ENCODE measurements at places on chromosomes 3 and 15.

GRCh38 chr3:63150880-63151279 lies 127.2 kb upstream of the SYNPR start:
- no peak for DNase-seq

DNA sequence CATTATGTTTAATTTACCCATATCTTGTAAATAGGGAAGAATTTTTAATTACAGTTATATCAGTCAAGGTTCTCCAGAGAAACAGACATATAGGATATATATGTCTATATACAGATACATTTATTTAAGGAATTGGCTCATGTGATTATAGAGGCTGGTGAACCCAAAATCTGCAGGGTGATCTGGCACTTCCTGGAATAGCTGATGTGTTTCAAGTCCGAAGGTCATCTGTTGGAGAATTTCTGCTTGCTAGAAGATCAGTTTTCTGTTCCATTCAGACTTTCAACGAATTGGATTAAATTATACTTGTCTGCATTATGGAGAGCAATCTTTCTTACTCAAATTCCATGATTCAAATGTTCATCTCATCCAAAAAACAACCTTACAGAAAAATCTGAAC lies 694.6 kb upstream of the DPPA4 start:
- no peak for DNase-seq

- no peak for DNase-seq
Observed at GRCh38 chr15:69813881-69814280, 283.8 kb downstream of the TLE3 start.

DNA sequence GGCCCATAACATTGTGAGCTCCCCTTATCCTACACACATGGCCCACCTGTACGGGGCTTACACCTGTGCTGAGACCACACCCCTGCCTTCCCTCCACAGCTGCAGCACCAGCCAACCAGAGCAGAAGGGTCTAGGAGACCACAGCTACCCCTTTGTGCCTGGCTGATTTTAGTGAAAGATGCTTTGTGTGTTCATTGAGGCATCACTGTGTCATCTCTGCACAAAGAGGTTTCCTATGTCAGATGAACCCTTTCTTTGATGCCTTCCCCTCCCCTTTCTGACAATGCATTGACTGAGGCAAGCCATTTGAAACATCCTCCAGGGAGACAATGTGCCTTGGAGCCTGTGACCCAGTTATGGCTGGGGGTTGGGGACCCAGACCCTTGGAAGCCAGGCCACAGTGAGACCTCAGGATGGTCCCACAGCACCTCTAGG lies 54.9 kb upstream of the SLC7A14 start:
- no peak for DNase-seq

DNA sequence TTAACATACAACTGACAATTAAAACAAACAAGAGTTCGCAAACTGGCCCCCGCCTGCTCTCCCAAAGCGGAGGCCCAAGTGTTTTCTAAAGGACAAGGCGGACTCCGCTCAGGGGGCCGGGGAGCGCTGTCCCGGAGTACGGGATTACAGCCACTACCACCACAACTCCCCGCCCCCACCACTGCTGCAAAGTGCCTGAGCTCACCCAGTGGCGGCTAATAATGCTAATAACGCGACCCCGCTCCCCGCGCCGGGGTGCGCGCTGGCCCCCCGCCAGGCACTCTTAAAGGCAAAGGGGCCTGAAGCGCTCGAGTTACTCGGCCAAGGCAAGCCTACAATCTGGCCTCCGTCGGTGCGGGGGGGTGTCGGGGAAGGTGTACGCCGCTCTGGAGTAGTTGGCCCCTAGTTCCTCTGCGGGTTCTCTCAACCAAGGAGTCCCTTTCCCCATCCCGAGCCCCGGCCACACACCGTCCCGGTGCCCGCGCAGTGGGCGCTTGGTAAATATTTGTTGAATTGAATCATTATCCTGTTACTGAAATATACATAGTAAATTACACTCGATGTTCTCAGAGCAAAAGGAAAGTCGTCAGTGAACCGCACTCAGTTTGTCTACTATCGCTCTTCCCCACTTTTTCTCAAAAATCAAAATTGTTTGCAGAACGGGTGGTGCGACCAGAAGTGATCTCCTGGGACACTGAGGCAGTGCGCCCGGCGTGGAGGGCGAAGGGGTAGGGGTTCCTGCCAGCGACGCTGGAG lies 827 bp downstream of the WNT5A start:
- DNase-seq: no peak

GRCh38 chr3:147941969-147942368 lies 532.8 kb downstream of the ZIC1 start:
- DNase-seq: no peak

- no peak for DNase-seq
Observed at GRCh38 chr15:59002418-59002859, 15.0 kb downstream of the RNF111 start.

DNA sequence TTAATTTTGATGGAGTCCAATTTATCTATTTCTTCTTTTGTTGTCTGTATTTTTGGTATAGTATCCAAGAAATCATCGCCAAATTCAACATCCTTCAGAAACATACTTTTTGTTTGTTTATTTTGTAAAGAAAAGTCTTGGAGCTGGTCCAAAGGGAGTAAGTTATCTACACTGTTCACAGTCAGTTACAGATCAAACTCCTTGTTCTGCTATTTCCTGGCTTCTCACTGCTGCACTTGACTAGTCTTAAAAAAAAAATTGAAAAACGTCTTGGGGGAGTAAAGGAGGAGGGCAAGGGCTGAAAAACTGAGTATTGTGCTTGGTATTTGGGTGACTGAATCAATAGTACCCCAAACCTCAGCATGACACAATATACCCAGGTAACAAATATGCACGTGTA lies 105.6 kb downstream of the NFKBIZ start:
- no peak for DNase-seq

DNA sequence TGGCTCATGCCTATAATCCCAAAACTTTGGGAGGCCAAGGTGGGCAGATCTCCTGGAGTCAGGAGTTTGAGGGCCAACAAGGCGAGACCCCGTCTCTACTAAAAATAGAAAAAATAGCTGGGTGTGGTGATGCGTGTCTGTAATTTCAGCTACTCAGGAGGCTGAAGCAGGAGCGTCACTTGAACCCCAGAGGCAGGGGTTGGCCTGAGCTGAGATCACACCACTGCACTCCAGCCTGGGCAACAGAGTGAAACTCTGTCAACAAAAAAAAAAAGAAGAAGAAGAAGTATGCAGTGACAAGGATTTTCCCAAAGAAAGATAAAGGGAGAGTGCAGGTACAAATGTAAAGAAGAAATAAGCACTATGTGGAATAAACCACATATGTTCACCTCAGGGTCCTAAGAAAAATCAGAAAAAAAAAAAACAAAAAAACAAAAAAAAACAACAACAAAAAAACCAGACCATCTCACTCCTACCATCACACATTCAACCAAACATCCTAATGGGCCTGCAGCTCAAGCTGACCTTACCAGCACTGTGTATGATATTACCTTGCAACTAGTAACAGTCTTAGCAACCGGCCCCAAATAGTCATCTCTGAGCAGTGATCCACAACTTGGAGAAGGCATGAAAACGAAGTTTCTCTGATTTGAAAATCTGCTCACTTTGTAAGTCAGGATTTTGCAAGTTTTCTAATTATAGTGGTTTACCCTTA lies 296.7 kb upstream of the PROK2 start:
- DNase-seq: no peak

DNA sequence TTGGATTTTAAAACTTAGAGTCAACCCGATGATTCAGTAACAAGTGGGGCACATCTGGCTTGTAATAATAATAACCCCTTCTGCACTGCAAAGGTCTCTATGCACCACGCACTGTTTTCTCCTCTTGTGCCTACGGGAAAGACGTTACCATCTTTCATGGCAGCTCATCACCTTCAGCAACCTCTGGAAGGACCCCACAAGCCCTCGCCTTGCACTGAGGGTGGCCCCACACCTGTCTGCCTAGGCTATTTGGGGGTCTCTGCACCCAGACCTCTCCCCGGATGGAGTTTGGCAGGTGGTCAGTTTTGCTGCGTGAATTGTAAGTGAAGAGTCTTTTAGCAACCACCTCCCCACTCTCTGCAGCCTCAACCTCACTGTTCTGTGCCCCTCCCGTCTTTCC lies 138.6 kb upstream of the MEF2A start:
- DNase-seq: no peak

GRCh38 chr3:129608087-129608935 lies 1.8 kb upstream of the PLXND1 start:
- no peak for DNase-seq

DNA sequence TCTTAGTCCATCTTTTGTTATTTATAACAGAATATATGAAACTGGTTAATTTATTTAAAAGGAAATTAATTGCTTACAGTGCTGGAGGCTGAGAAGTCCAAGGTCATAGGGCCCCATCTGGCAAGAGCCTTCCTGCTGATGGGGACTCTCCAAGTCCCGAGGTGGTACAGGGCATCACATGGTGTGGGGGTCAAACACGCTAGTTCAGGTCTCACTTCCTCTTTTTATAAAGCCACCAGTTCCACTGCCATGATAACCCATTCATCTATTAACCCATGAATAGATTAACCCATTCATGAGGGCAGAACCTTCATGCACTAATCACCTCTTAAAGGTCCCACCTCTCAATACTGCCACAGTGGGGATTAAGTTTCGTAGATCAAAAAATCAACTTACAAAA lies 659.3 kb downstream of the NAALADL2 start:
- DNase-seq: no peak

DNA sequence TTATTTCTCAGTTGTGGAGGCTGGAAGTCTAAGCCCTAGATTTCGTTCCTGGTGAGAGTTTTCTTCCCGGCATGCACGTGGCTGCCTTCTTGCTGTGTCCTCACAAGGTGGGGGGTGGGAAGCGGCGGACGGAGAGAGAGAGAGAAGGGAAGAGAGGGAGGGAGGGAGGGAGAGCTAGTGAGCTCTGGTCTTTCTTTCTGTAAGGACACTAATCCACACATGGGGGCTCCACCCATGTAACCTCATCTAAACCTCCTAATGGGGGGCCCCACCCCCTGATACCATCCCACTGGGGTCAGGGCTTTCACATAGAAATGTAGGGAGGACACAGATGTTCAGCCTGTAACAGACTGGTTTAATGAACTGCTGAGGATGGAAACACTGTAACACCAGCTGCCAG lies 7.3 kb downstream of the FBLN2 start:
- no peak for DNase-seq

DNA sequence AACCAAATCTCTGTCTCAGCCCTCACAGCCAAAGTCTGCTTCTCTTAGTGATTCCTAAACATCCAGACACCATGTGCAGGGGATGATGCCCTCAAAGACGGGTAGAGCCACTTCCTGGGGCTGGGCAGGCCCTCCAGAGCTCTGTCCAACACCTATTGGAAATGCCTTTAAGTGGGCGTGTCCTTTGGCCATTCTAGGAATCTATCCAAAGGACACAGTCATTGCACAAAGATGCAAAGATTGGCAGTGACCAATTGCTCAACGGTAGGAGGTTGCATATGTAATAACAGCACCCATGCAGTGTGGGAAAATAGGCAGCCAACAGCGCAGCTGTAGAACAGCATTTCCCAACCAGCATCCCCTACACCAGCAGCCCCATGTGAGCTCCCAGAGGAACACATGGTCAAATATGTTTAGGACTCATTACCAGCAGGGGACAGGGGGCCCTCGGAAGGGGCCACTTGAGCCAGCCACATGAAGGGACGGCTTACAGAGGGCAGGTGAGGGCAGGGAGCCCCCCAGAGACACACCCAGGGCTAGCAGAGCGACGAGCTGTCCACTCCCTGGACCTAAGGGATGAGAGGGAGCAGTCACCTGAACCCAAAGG lies 142.8 kb upstream of the IQSEC1 start:
- DNase-seq: no peak

- DNase-seq: no peak
Observed at GRCh38 chr15:78276064-78276943, 11.9 kb downstream of the DNAJA4 start.
